ENCODE measurements at places on chromosomes 5 and 9. TPM values are rescaled to one million over a fixed set of nuclear protein-coding genes. Genes with fewer than 3 reads are reported as not detected.

Gene CTSV
- not detected for total RNA-seq

- peak; percentile 47 for DNase-seq
These were observed 4.1 kb upstream of the AMBP start for GRCh38 chr9:114082017-114082762.

- no peak for DNase-seq
These were observed 17.8 kb downstream of the SHC3 start for GRCh38 chr9:89160806-89161205.

Gene ACTL7B
- 0.19 TPM for total RNA-seq

GRCh38 chr9:33651125-33651524 is 127.1 kb downstream of the ANKRD18B start:
- DNase-seq, result no peak

Gene PCDHB2
- 0.09 TPM for total RNA-seq

Gene APBA1
- total RNA-seq, result 0.63 TPM

DNA sequence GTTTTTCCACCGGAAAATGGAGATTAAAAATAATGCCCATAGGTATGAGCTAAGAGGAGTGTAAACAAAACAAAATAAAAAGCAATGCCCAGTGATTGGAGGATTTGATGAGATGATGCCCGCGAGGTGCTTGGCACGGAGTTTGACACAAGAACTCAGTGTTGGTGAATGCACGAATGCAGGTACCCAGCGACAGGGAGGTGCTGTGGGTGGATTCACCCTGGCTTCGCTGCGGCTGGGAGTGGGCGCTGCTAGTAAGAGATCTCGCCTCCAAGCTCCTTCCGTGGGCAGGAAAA is 526 bp upstream of the STXBP1 start:
- no peak for DNase-seq

Gene CORO2A
- total RNA-seq, result 12.4 TPM

Gene CDHR2
- total RNA-seq, result 3.1 TPM

GRCh38 chr9:99201603-99202002 is 20.1 kb downstream of the ALG2 start:
- no peak for DNase-seq

DNA sequence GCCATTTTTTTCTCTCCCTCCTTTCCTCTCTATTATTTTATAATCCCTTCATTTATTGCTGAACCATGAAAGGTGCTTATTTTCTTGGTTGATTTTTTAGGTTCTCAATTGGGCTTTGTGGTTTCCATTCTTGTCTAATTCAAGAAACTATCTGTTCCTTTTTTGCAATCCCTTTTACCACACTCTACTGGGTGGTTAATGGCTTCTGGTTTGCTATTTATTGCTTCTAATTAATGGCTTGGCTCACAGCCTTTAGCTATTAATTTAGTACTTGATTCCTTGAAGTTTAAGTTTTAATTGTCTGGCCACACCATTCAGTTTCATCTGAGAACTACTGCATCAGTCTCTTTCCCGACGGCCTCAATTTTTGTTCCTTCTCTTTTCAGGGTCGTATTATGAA is 5.6 kb downstream of the FRRS1L start:
- DNase-seq, result no peak

DNA sequence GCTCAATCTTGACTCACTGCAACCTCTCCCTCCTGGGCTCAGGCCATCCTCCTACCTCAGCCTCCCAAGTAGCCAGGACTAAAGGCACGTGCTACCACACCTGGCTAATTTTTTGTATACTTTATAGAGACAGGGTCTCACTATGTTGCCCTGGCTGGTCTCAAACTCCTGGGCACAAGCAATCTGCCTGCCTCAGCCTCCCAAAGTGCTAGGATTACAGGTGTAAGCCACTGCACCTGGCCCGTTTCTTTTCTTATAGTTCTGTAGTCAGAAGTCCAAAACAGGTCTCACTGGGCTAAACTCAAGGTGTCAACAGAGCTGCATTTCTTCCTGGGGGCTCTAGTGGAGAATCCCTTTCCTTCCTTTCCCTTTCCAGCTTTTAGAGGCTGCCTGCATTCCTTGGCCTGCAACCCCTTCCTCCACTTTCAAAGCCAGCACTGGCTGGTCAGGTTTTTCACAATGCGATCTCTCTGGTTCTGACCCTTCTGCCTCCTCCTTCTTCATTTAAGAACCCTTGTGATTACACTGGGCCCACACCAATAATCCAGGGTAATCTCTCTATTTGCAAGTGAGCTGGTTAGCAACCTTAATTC is 16.3 kb downstream of the IRF1 start:
- no peak for DNase-seq

Gene CEL
- 0.70 TPM for total RNA-seq

DNA sequence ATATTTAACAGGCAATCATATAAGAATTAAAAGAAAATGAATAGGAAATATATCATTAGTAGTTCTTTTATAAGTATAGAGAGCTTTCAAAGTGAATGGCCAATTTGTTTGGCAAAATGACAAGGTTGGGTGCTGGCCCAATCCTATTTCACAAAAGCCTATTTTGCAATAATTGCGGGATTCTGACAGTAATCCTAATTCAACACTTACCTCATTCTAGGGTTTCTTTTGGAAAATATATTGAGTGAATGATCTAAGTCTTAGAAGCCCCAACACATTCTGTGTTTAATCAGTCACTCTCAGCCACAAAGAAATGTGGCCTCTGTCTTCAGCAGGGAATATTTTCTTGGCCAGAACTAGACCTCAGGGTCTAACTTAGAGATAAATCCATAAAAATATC is 835.9 kb upstream of the ZNF608 start:
- DNase-seq, result no peak

Gene SPINK13
- not detected for total RNA-seq

Gene C9
- 0.44 TPM for total RNA-seq

DNA sequence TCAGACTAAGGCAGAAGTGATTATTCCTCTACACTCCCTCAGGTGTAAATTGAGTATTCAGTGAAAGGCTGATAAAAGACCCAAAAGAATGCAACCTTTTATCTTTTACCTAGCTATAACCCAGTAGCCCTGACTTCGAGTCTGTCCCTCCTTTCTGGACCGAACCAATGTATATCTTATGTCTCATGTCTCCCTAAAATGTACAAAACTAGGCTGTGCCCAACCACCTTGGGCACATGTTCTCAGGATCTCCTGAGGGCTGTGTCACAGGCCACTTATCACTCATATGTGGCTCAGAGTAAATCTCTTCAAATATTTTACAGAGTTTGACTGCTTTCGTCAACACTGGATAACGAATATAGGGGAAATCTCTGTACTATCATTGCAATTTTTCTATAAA is 12.7 kb downstream of the FBXL17 start:
- DNase-seq, result no peak

DNA sequence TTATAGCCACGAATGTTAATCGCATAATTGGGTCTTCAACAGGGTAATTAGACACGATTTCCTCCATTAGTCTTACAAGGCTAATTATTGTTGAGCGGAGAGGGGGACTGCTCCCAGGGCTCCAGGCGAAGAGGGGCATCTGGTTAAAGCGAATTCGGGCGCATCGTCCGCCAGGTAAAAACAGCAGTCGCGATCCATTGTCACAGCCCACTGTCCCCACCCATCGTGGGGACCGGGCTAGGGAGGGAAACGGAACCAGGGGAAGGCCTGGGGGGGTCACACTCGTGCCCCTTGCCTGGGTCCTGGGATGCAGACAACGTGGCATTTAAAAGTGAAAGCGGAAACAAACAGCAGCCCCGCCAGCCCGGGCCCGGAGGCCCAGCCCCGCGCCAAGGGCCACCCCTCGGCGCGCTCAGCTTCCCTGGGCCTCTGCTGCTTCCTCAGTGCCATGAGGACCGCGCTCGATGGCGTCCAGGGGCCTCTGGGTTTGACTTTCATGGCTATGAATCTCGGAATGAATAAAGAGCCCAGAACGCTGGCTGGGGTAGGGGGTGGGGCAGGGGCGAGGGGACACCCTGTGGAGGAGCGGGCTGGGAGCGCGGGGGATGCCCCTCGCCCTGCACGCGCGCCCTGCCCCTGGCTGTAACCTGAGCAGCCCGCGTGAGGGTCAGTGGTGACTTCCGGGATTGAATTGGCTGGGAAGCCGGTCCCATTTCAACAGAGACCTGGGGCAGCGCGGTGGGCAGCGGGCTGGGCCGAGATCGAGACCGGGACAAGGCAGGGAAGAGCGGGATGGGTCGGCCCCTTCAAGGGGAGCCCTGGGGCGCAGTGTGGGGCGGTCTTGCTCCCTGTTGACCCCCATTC is 99.9 kb downstream of the GTF3C4 start:
- DNase-seq, result peak; percentile 38

- DNase-seq, result no peak
These were observed 127.8 kb upstream of the PAM start for GRCh38 chr5:102627315-102627714.

Gene WDR31
- total RNA-seq, result 0.23 TPM

Gene TMEM215
- not detected for total RNA-seq

GRCh38 chr5:68376935-68377334 is 161.4 kb downstream of the PIK3R1 start:
- DNase-seq, result no peak

DNA sequence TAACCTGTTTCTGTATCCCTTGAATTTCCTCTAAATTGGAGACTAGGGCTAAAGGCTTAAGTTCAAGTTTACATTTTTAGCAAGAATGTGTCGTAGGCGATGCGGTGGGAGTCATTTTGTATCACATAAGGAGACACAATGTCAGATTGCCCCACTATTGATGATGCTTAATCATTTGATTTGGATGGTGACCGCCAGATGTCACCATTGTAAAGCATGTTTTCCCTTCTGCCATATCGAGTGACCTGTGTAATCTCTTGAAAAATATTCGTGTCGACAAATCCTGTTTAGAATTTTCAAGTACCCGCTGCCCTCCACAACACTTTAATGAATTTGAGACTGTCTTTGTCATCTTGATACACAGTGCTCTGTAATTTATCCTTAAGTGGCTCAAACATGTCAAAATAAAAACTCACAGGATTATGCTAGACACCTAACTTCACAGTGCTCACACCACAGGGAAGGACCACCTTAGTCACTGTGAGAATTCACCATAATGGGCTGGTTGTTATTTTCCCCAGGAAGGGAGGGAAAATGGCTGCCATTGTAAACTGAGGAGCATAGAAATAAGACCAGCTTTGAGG is 34.5 kb upstream of the SLC46A2 start:
- no peak for DNase-seq

GRCh38 chr5:158373608-158374395 is 514.9 kb upstream of the CLINT1 start:
- no peak for DNase-seq

GRCh38 chr5:5179079-5179478 is 38.9 kb downstream of the ADAMTS16 start:
- no peak for DNase-seq

- no peak for DNase-seq
These were observed 163.7 kb downstream of the ESM1 start for GRCh38 chr5:54821445-54822323.

DNA sequence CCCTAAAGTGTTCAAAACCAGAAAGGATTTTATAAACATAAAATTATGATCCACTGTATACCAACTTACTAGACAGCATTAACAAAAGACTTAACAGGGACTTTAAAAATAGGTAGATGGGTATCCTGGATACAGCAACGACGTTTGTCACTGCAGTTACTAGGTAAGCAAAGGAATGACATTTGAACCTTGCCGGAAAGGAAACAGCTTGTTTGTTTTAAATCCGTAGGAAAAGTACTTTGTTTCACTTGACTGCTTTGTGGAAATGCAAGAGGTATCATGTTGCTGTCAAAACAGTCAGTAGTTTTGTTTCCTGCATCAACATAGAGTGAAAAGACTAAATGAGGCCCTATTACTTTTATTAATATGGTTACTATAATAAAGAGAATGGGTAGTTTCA is 122.9 kb downstream of the CDC42SE2 start:
- no peak for DNase-seq

DNA sequence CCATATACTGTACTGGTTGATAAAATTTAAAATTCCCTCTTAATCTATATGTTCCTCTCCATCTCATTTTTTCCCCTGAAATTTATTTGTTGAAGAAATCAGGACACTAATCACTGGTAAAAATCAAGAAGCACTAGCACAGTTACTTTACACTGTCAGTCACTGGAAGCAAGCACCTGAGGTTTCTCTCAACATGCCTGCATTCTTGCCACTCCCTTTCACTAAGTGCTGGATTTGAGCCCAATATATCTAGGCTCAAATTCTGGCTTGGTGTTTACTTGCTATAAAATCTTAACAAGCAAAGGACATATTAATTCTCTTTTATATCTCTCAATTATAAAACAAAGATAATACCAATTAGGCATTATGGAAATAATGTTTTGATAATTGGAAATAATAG is 58.6 kb downstream of the DIAPH1 start:
- no peak for DNase-seq
